A549 treated with ZK216348 at 1 μM for 4 hours (cell line): ENCODE measurements at places on chromosomes 13 and 19. TPM values are rescaled to one million over a fixed set of nuclear protein-coding genes. Genes with fewer than 3 reads are reported as not detected.

FPR1 gene
- 0.08 to 0.14 TPM (median 0.08 TPM) in 3 of 5 replicates, not detected in the others for total RNA-seq

MUC16 gene
- total RNA-seq: under 0.01 to 0.09 TPM (median 0.06 TPM) in 4 of 5 replicates, not detected in the other

ZNF253 gene
- not detected in 5 replicates for total RNA-seq

C19orf85 gene
- not detected in 5 replicates for total RNA-seq

ZNF44 gene
- total RNA-seq: 0.68 to 1.3 TPM (median 0.85 TPM) in 5 replicates

BRSK1 gene
- 3.2 to 5.1 TPM (median 4.6 TPM) in 5 replicates for total RNA-seq

ANKRD27 gene
- 31.1 to 50.8 TPM (median 40.9 TPM) in 5 replicates for total RNA-seq

ABCC4 gene
- total RNA-seq: 16.3 to 26.9 TPM (median 24.6 TPM) in 5 replicates

ZNF729 gene
- total RNA-seq: not detected in 5 replicates

PSG1 gene
- 0.20 to 0.56 TPM (median 0.26 TPM) in 5 replicates for total RNA-seq

CPB2 gene
- 0.08 to 0.15 TPM in 2 of 5 replicates, not detected in the others for total RNA-seq

CBY2 gene
- total RNA-seq: not detected in 5 replicates

STAP2 gene
- 0.12 to 0.47 TPM in 2 of 5 replicates, not detected in the others for total RNA-seq

NLRP12 gene
- total RNA-seq: 0.04 TPM in 1 of 5 replicates, not detected in the others

ZNF829 gene
- 0.42 to 0.52 TPM (median 0.45 TPM) in 5 replicates for total RNA-seq

ZGLP1 gene
- total RNA-seq: 1.1 to 2.5 TPM (median 2.3 TPM) in 5 replicates

AXL gene
- total RNA-seq: 97.4 to 134 TPM (median 119 TPM) in 5 replicates

ZNF490 gene
- total RNA-seq: 0.49 to 1.3 TPM (median 0.65 TPM) in 5 replicates

C19orf33 gene
- 493 to 766 TPM (median 736 TPM) in 5 replicates for total RNA-seq

ZNF345 gene
- total RNA-seq: 0.04 to 0.24 TPM (median 0.15 TPM) in 4 of 5 replicates, not detected in the other

MED25 gene
- total RNA-seq: 39.7 to 74.7 TPM (median 67.0 TPM) in 5 replicates

LIM2 gene
- total RNA-seq: not detected in 5 replicates

BABAM1 gene
- total RNA-seq: 58.2 to 67.7 TPM (median 62.6 TPM) in 5 replicates
